ENCODE measurements at places on chromosomes 2 and 18.

DNA sequence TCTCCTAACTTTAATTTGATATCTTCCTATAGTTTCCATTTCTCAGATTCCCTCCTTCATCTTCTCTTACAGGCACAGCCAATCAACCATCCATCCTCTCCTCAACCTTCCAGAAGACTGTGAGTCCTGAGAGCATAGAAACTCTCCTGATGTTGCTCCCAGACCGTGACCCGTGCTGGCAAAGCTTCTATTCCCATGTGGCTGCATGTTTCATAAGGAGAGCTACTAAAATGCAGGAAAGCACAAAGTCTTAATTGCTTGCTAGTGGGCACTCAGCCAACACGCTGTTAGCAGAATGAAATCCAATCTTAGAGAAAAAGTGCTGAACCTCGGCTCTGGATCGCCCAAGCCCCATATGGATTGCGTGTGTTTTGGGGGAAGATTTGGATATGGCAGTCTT is 1244.7 kb upstream of the ZEB2 start:
- no peak for DNase-seq

DNA sequence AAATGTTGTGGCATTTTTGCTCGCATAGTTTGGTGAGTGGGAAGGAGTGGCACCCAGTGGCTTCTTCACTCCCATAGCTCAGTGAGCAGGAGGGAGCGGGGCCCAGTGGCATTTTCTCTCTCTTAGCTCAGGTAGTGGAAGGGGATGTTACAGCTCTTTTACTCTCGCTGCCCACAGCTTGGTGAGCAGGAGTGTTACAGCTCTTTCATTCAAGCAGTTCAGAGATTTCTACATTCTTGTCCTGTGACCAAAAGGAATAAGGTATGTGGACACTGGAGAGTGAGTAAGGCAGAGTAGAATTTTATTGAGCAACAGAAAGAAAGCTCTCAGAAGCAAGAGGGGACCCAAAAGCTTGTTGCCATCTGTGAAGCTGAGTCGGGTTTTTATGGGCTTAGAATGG is 192.4 kb downstream of the SPAG16 start:
- no peak for DNase-seq

DNA sequence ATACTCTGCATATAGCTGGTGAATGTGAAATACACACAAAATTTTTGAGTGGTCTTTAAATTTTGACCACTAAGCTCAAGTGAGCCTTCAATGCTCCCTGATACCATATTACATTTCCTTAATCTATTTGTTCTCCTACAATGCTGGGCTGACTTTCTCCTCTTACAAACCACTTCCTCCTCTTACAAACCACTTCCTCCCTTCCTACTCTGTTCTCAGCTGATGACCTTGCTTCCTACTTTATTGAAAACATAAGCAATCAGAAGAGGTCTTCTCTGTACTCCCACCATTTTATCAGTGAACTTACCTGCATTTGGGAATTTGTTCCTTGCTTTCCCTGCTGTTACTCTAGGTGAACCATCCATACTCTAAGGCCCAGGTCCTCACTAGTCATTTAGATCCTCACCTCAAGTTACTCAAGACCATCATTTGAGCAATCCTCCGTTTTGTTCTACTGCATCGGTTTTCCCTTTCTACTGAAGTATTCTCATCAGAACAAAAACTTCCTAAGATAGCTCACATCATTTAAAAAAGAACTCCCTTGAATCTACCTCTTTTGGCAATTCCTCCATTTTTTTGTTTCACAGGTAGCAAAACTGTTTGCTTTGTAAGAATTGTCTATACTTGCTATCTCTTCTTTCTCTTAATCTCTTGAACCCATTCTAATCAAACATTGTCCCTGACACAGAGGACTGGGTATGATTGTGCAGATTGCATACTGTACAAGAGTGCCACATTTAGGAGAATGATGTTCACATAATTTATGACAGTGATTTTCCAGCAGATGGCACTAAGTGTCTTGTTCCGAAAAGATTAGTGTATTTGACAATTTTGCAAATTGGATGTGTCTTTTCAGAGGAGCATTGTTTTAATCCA is 96.5 kb downstream of the EPB41L5 start:
- peak; percentile 59 for DNase-seq

DNA sequence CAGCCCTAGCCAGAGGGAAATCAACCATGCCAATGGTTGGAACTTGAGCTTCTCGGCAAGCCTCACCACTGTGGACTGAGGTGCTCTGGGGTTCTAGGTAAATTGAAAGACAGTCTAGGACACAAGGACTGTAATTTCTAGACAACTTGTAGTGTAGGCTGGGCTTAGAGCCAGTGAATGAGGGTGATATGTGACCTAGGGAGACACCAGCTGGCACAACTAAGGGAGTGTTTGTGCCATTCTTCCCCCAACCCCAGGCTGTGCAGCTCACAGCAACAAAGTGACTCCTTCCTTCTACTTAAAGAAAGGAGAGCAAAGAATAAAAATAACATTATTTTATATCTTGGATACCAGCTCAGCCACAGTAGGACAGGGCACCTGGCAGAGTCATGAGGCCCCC is 1690.7 kb upstream of the TMEFF2 start:
- no peak for DNase-seq

DNA sequence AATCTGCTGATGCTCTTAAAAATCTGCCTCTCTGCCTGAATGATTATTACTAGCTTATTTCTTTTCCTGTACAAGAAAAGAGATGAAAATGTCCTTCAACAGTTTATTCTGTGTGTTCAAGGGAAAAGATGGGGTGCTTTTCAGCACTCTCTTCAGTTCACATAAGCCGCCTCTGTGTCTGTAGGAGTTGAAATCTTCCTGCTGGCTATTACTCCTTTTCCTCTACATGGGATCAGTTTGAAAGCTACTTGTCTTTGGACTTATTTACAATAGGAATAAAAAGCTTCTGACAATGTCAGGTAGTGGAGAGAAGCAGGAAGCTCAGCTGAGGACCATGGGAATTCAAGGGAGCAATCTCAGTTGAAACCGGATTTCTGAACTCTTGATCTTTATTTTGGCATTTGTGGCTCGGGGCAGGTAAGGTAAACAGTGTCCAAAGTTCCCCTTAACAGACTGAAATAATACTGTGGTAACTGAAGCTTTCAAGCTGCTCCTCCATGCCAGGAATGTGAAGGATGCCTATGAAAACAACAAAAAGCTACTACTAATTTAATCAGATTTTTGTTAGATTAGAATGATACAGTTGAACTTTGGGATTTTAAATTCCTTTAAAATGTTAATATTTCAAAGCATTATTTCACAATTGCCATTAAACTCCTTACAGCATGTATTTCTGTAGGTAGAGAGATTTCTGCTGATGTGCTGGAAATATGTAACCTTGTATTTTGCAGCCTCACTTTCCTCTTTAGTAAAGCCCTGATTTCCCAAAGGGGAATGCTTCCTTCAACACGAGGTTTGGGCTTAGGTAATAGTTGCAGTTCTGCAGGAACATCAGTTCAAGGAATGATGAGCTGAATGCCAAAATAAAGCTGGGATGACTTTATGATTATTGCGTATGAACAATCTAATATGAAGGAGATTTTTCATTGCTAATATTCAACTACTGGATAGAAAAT is 43.6 kb downstream of the MAPRE2 start:
- no peak for DNase-seq

DNA sequence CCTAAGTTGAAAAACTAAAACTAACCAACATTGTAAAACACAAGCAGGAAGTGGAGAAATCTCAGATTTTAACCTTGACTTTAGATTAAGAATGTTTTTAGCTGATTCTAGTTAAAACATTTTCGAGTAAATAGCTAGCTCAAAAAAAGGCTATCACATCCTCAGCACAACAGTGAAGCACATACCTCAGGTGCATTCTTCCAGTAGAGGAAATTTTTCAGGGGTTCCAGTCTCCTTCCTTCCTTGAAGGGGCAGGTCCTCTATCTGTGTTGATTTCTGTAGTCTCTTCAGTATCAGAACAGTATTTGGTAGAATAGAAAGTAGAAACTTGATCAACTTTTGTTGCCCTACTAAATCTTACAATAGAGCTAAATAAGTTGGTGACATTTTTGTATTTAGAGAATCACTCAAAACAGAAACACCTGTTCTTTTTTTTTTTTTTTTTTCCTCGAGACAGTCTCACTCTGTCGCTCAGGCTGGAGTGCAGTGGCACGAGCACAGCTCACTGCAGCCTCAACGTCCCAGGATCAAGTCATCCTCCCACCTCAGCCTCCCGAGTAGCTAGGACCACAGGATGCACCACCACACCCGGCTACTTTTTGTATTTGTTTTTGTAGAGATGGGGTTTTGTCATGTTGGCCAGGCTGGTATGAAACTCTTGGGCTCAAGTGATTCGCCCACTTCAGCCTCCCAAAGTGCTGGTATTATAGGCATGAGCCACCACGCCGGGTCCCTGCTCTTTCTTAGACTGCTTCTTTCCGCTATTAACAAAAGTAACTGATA is 6.9 kb upstream of the GPR155 start:
- no peak for DNase-seq

Data from CD4-positive, alpha-beta T cell treated with Interleukin-4 for 1 hour (primary cell).